ENCODE measurements at places on chromosomes 13 and 19.

- DNase-seq = no peak
Observed at GRCh38 chr19:33814181-33815165, 17.8 kb downstream of the KCTD15 start.

DNA sequence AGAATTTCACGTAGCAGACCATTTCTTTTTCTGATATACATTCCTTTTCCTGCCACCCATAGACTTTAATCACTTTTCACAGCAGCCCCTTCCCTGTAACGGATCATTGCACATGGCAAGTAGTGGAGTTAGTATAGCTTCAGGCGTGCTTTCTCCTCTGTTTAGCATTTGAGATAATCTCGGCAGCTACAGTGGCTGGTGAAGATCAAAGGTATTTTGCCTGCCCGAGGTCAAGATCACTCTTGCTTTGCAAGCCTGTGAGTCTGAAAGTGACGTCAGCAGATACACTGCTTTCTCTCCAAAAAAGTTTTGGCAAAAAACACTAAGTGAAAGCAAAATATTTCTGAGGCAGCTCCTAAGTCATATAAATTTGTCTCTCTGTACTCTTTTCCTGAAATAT lies 260.0 kb downstream of the NDFIP2 start:
- peak; percentile 46 for DNase-seq

DNA sequence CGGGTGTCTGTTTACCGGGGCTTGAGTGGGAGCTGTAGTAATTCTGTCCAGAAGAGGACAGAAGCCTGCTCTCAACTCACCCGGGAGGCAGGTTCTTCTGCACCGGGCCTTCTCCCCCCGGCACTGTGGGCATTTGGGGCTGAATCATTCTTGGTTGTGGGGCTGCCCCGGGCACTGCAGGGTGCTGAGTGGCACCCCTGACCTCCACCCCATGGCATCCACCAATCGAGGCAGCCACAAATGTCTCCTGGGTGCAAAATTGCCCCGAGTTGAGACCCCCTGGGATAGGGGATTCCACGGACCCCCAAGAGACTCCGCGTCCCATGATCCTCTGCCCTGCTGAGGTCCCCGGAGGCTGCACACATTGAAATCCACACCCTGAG lies 68.8 kb downstream of the GNG7 start:
- no peak for DNase-seq

- no peak for DNase-seq
Observed at GRCh38 chr13:88395804-88396203, 724.6 kb downstream of the SLITRK5 start.

DNA sequence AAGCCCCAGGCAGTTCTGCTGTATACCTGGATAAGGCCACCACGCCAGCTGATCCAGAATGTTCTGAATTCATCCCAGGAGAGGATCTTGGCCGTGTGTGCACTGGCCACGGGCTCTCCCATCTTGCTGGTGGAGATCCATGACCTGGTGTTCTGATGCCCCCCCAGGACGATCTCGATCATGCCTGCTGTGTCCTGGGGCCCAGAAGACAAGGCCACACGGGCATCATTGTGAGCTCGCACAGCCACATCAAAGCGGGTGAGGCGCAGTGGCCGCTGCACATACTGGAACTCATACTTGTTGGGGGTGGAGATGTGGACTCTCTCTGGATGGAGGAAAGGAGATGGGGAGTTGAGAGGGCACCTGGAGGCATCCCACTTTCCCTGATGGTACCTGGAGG lies 40.1 kb downstream of the F2RL3 start:
- DNase-seq = no peak

GRCh38 chr13:101262306-101262705 lies 154.0 kb downstream of the NALCN start:
- no peak for DNase-seq

GRCh38 chr19:4391701-4392483 lies 8.5 kb downstream of the SH3GL1 start:
- DNase-seq = peak; percentile 53

DNA sequence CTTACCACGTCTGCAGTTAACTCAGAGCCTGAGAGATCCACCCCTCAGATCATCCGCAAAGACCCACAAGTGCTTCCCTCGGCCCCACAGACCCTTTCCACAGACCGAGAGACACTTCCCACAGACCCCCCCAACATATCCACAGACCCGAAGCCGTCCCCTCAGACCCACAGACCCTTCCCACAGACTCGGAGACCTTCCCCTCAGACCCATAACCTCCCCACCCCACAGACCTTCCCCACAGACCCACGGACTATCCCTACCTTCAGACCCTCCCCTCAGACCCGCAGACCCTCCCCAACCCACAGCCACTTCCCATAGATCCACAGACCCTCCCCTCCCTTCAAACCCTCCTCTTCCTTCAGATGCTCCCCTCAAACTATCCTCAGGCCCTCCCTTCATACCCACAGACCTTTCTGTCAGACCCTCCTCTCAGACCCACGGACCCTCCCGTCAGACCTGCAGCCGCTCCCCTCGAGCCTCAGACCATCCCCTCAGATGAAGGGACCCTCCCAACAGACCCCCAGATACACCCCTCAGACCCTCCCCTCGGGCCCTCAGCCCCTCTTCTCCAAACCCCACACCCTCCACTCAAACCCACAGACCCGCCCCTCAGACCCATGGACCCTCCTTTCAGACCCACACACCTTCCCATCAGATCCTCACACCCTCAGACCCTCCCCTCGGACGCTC lies 20.1 kb upstream of the TFDP1 start:
- DNase-seq = no peak

- no peak for DNase-seq
Observed at GRCh38 chr13:91346850-91347201, 661 bp upstream of the MIR17HG start.

GRCh38 chr13:32636711-32637110 lies 50.5 kb downstream of the PDS5B start:
- no peak for DNase-seq

GRCh38 chr19:4120559-4121272 lies 3.2 kb downstream of the MAP2K2 start:
- peak; percentile 55 for DNase-seq

DNA sequence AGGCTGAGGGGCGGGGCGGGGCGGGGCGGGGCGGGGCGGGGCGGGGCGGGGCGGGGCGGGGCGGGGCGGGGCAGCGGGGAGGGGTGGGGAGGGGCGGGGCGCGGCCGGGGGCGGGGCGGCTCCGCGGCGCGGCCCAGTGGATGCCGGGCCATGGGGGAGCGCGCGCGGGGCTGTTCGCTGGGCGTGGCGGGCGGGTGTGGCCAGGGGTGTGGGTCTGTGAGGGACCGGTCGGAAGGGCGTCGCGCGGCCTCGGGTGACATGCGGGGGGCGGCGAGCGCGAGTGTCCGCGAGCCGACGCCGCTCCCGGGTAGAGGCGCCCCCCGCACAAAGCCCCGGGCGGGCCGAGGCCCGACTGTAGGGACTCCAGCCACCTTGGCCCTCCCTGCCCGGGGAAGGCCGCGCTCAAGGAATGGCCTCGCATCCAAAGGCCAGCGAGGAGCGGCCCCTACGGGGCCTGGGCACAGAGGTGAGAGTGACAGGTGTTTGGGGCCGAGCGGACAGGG lies at the start of gene ZFP28:
Gene ZFP28, plus strand, starts transcription at position 188 of the 503 bp plus-strand sequence. Its CDS starts 71 bp downstream, at position 259.
- no peak for DNase-seq

- DNase-seq = no peak
Observed at GRCh38 chr13:32075170-32075851, 43.7 kb downstream of the FRY start.

DNA sequence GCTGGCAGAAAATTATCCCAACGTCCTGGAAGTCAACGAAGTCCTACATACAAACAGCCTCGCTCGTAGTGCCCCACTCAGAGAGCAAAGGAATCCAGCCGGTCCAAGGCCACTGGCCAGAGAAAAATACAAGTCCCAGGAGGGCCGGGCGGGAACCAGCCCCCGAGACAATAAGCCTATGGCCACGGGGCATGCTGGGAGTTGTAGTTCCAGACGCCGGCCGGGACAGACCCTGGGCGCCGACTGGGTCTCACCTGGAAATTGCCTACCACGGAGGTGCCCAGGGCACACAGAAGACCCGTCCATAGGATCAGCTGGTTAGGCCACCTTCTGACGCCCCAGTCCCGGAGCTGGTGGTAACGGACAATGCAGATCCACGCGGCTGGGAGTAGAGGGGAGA lies 5.4 kb downstream of the TMEM150B start:
- peak; percentile 73 for DNase-seq

DNA sequence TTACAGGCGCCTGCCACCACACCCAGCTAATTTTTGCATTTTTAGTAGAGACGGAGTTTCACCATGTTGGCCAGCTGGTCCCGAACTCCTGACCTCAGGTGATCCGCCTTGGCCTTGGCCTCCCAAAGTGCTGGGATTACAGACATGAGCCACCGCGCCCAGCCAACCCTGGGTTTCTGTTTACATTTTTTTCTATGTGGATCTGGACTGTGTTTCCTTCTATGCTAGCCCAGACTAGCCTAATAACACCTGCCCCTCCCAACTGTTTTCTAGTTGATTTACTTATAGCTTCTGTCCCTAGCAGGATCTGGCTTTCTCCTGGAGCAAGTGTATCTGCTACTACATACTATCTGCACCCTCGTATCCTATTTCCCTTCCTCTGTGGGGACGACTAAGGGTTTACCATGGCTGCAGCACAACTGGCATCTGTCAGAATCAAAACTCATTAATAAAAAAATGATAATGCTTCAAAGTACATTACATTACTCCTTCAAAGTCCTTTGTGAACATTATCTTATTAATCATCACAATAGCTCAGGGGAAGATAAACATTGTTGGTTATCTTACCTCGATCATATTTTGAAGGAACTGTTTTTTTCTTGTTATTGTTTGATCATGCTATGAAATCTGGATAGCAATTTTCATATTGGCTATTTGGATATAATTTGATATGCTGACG lies 228.3 kb downstream of the KLF5 start:
- no peak for DNase-seq

DNA sequence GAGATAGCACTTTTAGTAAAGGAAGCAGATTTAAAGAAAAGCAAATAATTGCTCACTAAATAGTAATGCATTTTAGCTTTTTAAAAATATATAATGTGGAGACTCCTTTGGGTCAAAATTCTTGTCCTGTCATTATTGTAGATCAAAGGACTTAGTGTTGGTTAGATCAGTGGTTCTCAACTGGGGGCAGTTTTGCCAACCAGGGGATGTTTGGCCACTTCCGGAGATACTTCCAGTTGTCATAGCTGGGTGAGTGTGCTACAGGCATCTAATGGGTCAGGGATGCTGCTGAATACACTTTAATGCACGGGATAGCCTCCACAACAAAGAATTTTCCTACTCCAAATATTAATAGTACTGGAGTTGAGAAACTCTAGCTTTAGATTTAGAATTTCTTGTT lies 126.8 kb downstream of the LMO7 start:
- no peak for DNase-seq

GRCh38 chr19:45812297-45812696 lies 2.8 kb downstream of the RSPH6A start:
- no peak for DNase-seq

GRCh38 chr19:46599716-46600373 lies 1.3 kb upstream of the CALM3 start:
- no peak for DNase-seq

- DNase-seq = peak; percentile 14
Observed at GRCh38 chr13:100129605-100130004, 40.7 kb downstream of the PCCA start.

DNA sequence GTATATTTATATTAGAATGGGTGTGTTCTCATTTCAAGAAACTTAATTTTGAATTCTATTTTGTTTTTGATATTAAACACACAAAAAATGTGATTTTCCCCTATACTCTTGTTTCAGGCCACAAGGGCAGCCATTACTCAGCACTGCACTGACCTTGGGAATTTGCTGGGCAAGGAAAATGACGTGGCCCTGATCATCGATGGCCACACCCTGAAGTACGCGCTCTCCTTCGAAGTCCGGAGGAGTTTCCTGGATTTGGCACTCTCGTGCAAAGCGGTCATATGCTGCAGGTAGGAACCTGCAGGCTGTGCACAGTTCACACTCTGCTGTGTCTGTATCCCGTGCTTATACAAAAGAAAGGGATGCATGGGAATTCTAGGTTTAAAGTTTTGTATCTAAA lies 327.3 kb downstream of the ATP8A2 start:
- DNase-seq = no peak

- peak; percentile 76 for DNase-seq
Observed at GRCh38 chr19:45526143-45526542, 18.9 kb downstream of the VASP start.

GRCh38 chr19:47398707-47399597 lies 20.4 kb downstream of the MEIS3 start:
- DNase-seq = no peak

DNA sequence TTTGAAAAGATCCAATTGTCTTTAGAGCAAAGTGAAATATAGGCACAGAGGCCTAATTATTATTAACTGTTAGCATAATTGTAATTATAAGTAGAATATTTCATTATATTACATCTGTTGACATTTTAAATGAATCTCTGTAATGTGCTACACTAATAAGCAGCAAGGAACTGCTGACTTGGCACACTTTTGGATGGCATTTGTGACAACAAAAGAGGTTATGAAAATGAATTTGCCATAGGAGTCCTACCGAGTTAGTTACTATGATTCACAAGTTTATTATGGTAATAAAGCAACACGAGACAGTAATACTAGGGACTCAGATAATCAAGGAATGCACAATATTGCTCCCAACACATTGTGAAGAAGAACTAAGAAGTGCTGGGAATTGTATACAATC lies 213.8 kb upstream of the PCDH9 start:
- no peak for DNase-seq

DNA sequence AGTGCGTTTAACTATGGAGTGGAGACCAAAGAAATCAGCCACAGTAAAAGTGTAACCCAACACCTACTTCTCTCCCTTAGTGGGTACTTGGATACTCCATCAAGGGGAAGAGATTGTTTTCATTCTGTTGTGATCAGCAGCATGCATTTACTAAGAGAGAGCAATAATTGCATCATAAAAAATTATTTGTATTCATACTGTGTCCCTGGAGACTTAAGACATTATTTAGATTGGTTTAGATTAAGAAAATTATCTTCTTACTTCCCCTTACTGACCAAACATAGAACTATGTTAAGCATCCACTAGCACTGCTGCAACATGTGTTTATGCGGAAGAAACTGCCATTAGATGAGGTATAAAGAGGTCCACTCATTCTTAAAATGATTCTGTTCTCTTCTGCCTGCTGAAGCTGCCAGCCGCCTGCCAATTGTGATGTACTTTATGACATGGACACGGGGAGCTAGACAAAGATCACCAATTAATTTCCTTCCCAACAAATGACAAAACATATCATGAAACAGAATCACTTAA lies 738.5 kb downstream of the DIAPH3 start:
- DNase-seq = peak; percentile 64

DNA sequence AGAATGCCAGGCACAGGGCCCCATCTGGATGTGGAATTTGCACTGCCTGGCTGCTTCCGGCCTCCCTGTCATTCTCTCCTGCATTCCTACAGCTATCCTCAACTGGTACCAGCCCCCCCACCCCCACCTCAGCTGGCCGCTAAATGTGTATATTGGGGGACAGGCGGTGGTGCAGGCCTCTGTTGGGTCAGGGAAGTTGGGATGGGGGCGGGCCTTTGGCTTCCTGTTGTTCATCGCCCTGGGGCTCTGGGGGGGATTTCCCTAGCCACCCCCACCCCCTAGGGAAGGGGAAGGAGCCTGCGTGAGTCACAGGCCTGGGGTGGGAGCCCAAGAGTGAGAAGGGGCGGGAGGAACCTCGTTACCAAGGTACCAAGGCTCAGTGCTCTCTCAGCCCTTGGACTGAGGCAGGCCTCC lies 10.6 kb downstream of the POU2F2 start:
- DNase-seq = peak; percentile 74

GRCh38 chr13:112510002-112510780 lies 77.8 kb downstream of the TUBGCP3 start:
- DNase-seq = peak; percentile 71

- no peak for DNase-seq
Observed at GRCh38 chr13:62906469-62906868, 1490.8 kb upstream of the PCDH20 start.

- DNase-seq = no peak
Observed at GRCh38 chr13:23472189-23472588, 38.7 kb upstream of the SACS start.
